AG09319 (cell line): ENCODE measurements at places on chromosomes 2 and 18.

- no peak for DNase-seq
These were observed 27.2 kb downstream of the ATP8B1 start for GRCh38 chr18:57775937-57776336.

- no peak for DNase-seq
These were observed 481.7 kb downstream of the TGIF1 start for GRCh38 chr18:3931542-3932112.

DNA sequence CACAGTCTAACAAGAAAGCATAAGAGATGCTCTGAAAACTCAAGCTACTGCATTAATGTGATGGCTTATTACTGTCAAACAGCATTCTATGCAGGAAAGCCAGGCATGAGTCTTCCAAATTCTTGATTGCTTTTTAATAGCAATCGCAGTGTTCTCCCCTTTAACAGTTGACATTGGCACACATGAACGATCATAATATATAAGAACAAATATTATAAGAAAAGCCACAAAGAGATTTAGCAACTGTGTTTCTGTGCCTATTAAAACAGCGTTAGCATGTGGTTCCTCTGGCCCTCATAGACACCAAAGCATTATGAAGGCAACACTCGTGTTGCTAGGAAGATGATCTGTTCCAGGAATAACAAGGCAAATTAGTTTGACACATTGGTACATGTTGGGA lies 245.0 kb downstream of the ACKR3 start:
- no peak for DNase-seq

DNA sequence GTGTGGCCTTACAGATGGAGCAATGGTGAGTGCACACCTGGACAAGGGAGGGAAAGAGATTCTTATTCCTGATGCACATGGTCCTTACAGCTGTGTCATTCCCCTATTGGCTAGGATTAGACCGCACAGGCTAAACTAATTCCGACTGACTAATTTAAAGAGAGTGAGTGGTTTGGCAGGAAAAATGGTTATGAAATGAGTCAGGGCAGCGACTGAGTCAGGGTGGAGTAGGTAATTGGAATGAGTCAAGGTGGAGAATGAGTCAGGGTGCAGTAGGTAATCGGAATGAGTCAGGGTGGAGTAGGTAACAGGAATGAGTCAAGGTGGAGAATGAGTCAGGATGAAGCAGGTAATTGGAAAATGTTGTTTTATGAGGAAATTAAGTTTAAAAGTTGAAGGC lies 1353.7 kb upstream of the LRRTM1 start:
- DNase-seq, result no peak

- peak; percentile 19 for DNase-seq
These were observed 39.2 kb downstream of the ABCG8 start for GRCh38 chr2:43877782-43878464.

DNA sequence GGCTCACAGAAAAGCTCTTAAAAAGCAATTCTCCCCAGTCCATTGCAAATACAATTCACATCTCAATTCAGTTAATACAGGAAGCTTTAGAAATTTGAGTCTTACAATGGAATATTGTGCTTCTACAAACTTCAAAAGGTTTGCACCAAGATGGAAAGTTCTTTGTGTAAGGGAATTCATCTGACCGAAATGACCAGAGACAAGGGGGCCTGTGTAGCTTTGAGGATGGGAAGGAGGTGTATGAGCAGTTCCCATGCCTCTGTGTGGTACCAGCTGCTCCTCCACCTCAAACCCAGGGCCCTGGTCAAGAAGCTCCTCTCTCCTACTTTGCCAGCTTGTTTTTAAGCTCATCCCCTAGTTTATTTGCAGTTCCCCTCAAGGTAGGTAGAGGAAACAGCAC lies 312.8 kb upstream of the PKDCC start:
- DNase-seq, result no peak
